ENCODE measurements at places on chromosomes 2 and 18.

- DNase-seq: no peak
Observed at GRCh38 chr2:58860586-58860985, 619.5 kb upstream of the FANCL start.

GRCh38 chr18:79937103-79937860 lies 14.2 kb downstream of the SLC66A2 start:
- DNase-seq: no peak

- DNase-seq: no peak
Observed at GRCh38 chr2:35428548-35428947, 927.0 kb upstream of the CRIM1 start.

- DNase-seq: no peak
Observed at GRCh38 chr2:29443151-29443550, 327.9 kb downstream of the CLIP4 start.

- DNase-seq: no peak
Observed at GRCh38 chr2:21924640-21925285, 801.0 kb downstream of the TDRD15 start.

GRCh38 chr2:236505648-236506047 lies 64.0 kb upstream of the ACKR3 start:
- no peak for DNase-seq

DNA sequence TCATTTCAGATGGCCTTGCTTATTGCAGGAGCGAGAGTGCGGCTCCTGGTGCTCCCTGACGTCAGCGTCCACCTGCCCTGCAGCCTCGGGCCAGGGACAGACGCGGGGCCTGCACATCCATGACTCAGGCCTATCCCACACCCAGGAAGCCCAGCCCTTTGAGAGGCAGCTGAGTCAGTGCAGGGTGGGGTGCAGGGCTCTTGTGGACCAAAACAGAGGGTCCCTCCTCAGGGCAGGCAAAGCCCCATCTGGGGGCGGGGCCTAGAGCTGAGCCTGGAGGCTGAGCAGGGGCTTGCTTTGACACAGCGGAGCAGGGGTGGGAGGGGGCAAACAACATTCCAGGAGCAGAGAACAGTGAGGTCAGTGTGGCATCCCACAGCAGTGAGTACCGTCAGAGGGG lies 7.7 kb upstream of the ARHGEF4 start:
- no peak for DNase-seq

- no peak for DNase-seq
Observed at GRCh38 chr18:7584646-7585275, 17.6 kb downstream of the PTPRM start.

DNA sequence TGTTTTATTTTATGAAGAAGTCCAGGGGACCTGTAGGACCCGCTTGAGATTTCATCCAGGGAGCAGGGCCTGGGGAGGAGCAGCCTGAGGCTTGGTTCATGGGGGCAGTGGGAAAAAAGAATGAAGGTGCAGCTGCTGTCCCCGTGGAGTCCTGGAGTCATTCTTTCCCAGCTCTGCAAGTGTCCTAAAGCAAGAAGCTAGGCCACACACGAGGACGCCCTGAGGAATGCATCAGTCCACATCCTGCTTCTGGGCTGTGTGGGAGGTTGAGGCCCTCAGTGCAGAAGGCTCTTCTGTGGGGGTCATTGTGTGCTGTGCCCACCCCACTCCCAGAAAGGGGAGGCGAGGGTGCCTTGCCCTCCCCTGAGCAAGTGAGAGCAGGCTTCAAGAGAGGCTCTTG lies 179.9 kb upstream of the HS6ST1 start:
- no peak for DNase-seq

DNA sequence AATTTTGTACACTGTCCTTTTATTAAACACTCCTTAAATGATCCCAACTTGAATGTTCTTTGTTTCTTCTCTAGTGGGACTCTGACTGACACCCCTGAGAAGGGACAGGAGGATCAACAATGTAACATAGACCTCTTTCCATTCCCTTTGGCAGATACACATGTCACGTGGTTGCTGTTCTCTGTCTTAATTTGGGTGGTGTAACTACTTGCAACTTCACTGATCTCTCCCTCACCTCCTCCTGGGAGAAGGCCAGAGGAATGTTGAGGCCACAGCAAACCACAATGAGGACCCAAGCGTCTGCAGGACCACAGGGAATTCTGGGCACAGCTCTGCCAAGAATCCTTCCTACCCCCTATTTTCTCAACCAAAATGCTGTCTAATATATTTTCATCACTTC lies 205.6 kb downstream of the RTP5 start:
- no peak for DNase-seq

- no peak for DNase-seq
Observed at GRCh38 chr18:59536166-59536565, 161.1 kb downstream of the CCBE1 start.

DNA sequence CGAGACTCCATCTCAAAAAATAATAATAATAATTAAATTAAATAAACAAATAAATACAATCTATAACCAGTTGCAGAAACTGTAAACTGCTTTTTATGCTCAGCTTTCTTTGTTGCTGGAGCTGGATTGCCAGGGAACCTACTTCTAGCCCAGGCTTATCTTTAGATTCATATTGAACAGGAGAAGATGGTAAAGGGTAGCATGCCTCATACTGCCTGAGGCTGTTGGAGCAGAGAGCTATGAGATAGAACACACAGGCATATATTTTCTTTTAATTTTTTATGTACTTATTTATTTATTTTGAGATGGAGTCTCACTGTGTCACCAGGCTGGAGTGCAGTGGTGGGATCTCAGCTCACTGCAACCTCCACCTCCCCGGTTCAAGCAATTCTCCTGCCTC lies 28.7 kb upstream of the EML4 start:
- DNase-seq: no peak

- DNase-seq: no peak
Observed at GRCh38 chr18:39842366-39842914, 2112.6 kb upstream of the PIK3C3 start.

- no peak for DNase-seq
Observed at GRCh38 chr2:142082368-142082767, 48.4 kb downstream of the LRP1B start.

- no peak for DNase-seq
Observed at GRCh38 chr18:74226156-74226555, 65.6 kb downstream of the CYB5A start.

GRCh38 chr2:152355409-152355831 lies 20.4 kb downstream of the FMNL2 start:
- no peak for DNase-seq

- DNase-seq: no peak
Observed at GRCh38 chr18:8793445-8794155, 88.2 kb downstream of the MTCL1 start.

DNA sequence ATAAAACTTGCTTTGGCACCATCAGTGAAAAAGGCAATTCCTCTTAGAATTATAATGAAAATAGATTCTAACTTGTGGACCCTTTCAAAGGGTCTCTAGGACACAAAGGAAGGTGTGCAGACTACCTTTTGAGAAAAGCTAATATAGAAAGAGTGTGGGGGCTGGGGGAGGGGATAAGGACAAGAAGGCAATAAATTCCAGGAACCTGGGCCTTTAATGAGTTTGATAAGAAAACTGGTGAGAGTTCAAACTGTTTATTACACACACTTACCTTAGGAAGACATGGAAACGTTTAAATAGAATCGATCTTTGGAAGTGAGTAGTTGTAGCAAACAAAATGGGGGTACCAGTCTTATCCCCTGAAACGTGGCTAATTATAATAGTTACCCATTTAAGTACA lies 39.6 kb upstream of the PGAP1 start:
- DNase-seq: no peak

GRCh38 chr18:70261141-70261788 lies 27.6 kb upstream of the SOCS6 start:
- no peak for DNase-seq

- DNase-seq: no peak
Observed at GRCh38 chr18:39238981-39239660, 1673.5 kb upstream of the CELF4 start.

- no peak for DNase-seq
Observed at GRCh38 chr2:101740555-101740964, 43.1 kb downstream of the MAP4K4 start.

GRCh38 chr18:39425172-39425850 lies 1859.7 kb upstream of the CELF4 start:
- no peak for DNase-seq

DNA sequence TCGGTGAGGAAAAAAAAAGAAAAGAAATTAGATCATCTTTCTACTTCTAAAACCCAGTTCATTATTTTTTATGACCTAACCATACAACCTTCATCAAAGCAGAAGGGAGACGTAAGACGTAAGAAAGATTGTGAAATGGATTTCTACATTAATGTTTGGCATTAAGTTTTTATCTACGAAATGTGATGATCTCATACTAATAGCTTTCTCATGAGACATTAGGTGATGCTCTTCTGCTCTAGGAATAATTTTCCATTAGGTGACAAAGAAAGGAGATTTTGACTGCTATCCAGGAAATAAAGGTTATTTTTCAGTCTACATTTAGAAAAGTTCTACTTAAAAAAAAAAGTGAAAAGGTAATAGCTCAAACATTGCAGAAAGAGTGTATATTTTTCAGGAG lies 748.6 kb downstream of the ERBB4 start:
- DNase-seq: no peak

DNA sequence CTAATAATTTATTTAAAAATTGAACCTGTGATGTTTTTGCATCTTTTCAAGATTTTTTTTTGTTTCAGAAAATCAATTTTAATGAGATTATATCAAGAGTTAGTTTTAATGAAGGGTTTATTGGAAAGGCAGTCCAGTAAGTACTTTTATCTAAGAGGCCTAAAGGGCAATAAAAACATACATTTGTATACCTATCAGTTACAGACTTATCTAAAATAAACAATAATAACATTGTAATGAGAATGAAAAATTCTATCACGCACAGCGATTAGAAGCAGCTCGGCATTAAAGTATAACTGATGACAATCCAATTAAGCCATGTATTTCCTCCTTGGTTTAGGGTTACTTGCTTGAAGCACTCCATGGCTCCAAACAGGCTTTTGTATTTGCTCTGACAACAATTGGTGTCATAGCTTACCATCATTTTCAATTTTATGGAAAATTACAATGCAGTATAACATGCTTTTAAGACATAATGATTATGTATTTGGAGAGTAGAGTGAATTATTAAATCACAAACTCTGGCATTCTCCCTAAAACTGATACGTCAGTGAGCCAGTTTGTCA lies 629.4 kb downstream of the TSN start:
- no peak for DNase-seq

DNA sequence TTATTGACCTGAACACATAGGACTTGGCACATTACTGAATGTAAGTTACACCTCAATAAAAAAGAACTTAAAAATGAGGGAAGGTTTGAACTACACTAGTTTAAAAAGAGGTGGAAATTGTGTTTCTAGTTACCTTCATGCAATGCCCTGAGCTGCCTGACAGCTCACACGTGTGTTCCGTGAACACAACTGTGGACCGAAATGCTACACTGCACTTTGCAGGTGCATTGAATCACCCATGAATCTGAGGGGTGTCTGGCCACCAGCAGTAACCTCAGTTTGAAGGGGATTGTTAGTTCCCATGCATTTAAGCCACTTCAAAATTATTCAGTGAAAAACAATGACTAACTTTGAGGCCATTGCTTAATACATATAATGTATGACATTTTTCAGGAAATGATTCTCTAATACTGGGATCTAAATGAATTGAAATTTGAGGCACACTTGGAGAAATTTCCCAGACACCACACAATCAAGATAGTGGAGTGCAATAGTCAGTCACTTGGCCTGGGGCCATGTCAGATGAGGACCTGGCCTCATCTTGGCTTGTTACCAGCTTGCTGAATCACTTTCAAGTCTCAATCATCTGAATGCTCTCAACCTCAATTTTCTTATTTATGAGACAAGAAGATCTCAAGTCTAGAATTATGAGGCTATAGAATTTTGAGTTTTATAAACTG lies 59.3 kb downstream of the MYL12B start:
- DNase-seq: no peak

- no peak for DNase-seq
Observed at GRCh38 chr2:84152462-84152861, 306.6 kb downstream of the SUCLG1 start.

- DNase-seq: no peak
Observed at GRCh38 chr2:237995036-237995435, 28.2 kb downstream of the UBE2F start.

GRCh38 chr2:11122380-11122779 lies 32.9 kb upstream of the SLC66A3 start:
- no peak for DNase-seq

DNA sequence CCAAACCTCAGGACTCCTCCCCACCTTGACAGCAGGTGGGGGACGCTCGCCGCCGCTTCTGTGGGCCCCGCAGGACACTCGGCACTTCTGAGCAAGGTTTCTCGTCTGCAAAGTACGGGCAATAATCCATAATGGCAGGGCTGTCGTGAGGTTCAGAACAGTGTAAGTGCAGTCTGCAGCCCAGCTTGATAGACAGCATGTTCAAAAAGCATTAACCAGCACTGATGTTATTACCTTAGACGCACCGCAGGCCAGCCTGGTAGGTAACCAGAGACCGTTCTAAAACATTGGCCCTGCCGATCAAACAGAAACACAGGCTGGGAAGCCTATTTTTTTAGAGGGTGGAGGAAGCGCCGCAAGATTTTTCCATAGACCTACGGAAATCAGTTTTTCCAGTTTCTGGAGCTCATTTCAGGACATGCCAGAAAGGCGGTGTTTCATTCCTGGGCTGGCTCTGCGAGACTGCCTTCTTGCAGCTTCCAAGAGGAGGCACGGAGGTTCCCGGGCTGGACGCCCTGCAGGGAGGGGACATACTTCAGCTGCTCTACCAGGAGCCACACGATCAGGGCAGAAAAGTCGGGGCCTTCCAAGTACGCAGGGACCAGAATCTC lies 148.7 kb downstream of the TPO start:
- DNase-seq: no peak

GRCh38 chr2:30310955-30311354 lies 79.6 kb downstream of the LBH start:
- no peak for DNase-seq

GRCh38 chr2:70779491-70779890 lies 11.0 kb downstream of the FIGLA start:
- DNase-seq: no peak

GRCh38 chr2:105329561-105330495 lies at the start of gene TGFBRAP1:
Gene TGFBRAP1 (minus strand): TSS chr2:105329735. CDS start chr2:105308301, 21,434 bp downstream.
- DNase-seq: peak; percentile 41

DNA sequence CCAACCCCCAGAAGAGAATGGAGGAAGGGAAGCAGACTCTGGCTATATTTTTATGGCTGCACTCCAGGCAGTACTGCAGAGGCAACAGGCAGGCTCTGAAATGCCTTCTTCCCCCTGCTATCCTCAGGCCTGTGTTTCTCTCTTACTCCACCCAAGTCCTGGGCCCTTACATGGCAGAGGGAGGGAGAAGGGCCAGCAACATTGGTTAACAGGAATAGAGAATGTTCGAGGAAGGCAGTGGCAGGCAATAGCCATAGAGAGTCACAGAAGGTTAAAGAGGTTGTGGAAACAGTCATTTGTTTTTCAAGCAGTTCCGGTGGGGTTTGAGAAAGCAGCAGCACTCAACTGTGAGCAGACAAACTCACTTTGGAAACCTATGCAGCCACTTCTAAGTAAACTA lies 15.1 kb upstream of the DARS1 start:
- DNase-seq: no peak

GRCh38 chr2:136375017-136375901 lies 257.3 kb upstream of the CXCR4 start:
- DNase-seq: no peak
